ENCODE measurements at places on chromosomes 16 and 17.

DNA sequence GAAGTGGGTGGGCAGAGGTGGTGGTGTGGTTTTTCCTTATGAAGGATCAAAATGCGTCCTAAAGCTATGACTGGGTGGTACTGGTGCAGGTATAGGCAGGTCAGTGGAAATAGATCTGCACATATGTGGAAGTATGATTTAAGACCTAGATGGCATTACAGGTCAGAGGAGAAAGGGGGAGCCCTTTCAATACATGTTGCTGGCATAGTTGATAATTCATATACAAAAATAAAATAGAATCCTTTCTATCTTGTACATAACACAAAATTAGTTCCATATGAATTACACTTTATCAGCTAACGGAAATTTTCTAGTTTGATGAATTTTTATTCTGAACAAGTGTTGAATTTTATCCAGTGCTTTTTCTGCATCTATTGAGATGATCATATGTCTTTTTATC is 20.8 kb upstream of the PIK3R5 start:
- no peak for DNase-seq

DNA sequence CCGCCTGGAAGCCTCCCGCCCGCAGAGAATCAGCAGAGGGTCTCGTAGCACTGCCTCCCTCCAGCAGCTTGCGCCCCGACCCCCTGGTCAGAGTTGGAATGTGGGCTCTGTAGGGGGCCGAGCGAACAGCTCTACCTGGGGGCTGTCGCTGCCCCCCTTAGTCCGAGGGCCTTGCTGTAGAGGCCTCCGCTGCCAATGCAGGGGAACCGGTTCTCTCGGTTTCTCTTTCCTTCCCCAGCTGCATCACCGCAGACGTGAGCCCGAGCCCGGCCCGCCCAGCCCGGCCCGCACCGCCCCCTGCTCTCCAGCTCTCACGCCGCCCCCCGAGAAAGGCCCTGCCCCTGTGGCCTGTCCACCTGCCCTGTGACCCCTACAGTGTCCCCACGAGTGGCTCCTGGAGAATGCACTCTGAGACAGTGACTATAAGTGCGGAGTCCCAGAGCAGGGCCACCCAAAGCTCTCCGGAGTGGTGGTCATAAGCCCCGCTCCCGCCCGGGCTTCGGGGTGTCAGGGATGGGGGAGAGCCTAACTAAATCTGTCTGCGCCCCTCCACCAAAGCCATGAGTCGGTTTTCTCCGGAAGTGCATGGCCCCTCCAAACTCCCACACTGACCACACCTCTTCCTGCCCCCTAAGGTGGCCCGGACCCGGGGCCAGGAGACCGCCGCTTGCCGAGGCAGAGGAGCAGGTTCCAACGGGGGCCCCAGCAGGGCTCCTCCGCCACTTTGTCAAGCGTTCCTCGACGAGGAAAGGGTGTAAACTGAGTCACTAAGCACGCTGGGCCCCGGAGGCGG is 1.7 kb downstream of the ARHGAP27 start:
- no peak for DNase-seq

- no peak for DNase-seq
These were observed 594 bp upstream of the SLC22A31 start for GRCh38 chr16:89200850-89201411.

GRCh38 chr16:88882358-88883030 is 16.0 kb upstream of the PABPN1L start:
- DNase-seq = no peak

DNA sequence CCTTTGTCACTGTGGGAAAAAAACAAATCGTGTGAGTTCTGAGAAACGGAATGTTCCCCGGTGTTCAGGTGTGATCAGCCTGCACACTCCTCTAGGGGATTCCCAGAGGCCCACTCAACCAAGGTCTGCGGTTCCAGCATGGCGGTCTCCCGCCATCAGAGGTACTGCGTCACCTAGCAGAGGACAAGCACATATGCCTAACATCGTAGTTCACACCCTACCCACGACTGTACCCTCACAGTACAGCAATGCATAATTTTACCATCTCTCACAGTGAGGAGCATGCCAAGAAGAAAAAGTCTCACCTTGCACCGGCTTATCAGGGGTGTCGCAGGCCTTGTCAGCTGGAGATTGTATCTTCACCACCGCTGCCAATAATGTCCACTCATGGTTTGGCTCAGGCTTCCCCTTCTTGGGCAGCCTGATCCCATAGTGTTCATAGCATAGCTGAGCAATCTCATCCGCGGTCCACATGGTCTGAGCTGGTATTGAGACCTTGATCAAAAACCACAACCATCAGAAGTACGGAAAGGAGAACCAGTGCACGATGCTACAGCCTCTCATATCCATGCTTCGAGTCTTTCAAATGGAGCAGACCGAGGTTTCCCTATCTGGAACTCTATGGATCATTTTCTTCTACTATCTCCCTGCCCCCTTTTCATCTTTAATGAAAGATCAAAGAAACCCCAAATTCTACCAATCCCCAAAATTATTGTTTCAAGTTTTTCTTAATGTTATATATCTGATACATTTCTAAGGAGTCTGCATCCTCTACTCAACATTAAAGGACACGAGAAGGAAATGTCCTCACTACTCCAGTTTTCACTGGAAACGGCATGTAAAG is 2.5 kb downstream of the ADAT1 start:
- no peak for DNase-seq

- DNase-seq = no peak
These were observed 13.8 kb downstream of the ENGASE start for GRCh38 chr17:79088247-79088996.

DNA sequence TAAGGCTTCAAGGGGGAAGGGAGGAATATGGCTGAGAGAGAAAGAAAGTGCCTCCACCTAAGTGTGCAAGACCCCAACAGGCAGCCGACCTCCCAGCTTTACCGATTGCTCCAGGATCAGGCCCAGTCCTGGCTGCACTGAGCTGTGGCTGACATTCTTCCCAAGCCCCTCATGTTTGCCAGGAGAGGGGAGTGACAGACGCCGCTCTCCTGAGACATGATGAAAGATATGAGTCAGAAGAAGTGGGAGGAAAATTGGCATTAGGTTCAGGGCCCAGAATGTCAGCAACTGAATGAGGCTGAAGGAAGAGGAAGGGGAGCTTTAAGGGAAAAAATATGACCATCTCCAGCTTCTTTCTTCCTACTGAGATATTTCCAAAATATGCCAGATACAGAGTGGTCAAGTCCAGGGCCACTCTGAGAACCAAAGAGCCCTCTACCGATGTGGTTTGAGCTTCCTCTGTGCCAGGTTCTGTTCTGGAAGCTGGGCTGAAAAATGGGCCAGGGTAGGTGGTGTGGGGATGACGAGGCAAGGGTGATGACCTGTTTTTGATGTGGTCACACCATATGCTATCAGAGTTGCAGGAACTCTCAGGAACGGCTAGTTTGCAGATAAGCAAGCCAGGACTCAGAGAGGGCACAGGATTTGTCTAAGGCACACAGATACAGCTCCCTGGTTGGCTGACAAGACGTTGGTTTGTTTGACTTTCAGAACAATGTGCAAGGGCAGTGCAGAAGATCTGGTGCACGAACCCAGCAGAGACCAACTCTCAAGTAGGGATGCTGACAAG is 176.7 kb downstream of the SOX9 start:
- DNase-seq = peak; percentile 54
